ENCODE measurements at places on chromosomes 7 and 10. TPM values are rescaled to one million over a fixed set of nuclear protein-coding genes. Genes with fewer than 3 reads are reported as not detected.

CHAT gene
- not detected for total RNA-seq

CAV2 gene
- total RNA-seq: not detected

SPRN gene
- not detected for total RNA-seq

FANK1 gene
- 31.3 TPM for total RNA-seq

FRAT1 gene
- total RNA-seq: 28.2 TPM

CACNB2 gene
- 0.39 TPM for total RNA-seq

LBX1 gene
- total RNA-seq: not detected

LDB1 gene
- total RNA-seq: 120 TPM

HNRNPF gene
- 143 TPM for total RNA-seq

DGKI gene
- not detected for total RNA-seq

BEND7 gene
- total RNA-seq: 0.35 TPM

SPDYE9 gene
- not detected for total RNA-seq

PRPF18 gene
- 29.6 TPM for total RNA-seq

TMEM213 gene
- not detected for total RNA-seq

CARD11 gene
- 118 TPM for total RNA-seq

PRPS1L1 gene
- total RNA-seq: not detected

OPN4 gene
- total RNA-seq: not detected

PNLIPRP2 gene
- total RNA-seq: not detected

NPSR1 gene
- not detected for total RNA-seq

POP7 gene
- 11.3 TPM for total RNA-seq

TCF7L2 gene
- 1.8 TPM for total RNA-seq

GRB10 gene
- 2.3 TPM for total RNA-seq

TMEM184A gene
- not detected for total RNA-seq

GPR15LG gene
- not detected for total RNA-seq

CPA2 gene
- not detected for total RNA-seq

TFEC gene
- 1.0 TPM for total RNA-seq

GPR26 gene
- not detected for total RNA-seq

PRSS37 gene
- total RNA-seq: not detected

LOXL4 gene
- total RNA-seq: not detected

MYH16 gene
- total RNA-seq: not detected

DENND10 gene
- total RNA-seq: 82.6 TPM
